ENCODE measurements at places on chromosomes 16 and 17.
A peak's percentile ranks its signal among the peaks of the same experiment; 100 is the strongest.

DNA sequence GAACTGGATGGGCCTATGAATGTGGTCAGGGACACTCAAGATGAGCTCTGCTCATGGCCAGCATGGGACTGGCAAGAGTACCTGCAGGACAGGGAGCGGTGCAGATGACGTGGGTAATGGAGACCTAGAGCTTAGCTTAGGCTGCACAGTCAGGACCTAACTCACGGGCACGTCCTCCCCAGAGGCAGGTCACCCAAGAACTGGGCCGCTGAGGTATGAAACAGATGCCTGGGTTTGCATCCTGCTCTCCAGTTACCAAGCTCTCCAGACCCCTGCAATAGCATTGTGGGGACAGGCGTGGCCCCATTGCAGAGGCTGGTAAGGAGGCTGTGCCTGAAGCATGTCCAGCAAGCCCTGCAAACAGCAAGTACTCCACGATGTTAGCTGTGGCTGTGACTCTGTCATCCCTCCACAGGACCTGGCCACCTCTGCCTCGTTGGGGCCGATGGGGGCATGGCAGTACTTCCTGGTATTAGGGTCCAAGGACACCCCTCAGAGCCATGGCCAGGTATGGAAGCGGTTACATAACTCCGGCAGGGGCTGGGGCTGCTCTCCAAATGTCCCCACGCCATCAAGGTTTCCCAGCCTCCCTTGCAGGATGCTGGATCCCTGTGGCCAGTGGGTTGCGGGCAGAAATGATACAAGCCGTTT lies 37.5 kb upstream of the RBFOX3 start:
- no peak overlapping the region for H3K27ac ChIP-seq
- no peak for DNase-seq
- H3K4me1 ChIP-seq = no peaks in the 10 kb centered on the region
- no peak overlapping the region for H3K4me3 ChIP-seq
- peaks cover 2% of the 10 kb centered on the region for H3K36me3 ChIP-seq

- no peak overlapping the region for H3K27ac ChIP-seq
- no peak overlapping the region for H3K4me3 ChIP-seq
- H3K27me3 ChIP-seq = peaks cover under 1% of the 10 kb centered on the region
- DNase-seq = no peak
- H3K36me3 ChIP-seq = no peaks in the 10 kb centered on the region
Measured at GRCh38 chr16:74216319-74216718, 80.3 kb upstream of the PSMD7 start.

DNA sequence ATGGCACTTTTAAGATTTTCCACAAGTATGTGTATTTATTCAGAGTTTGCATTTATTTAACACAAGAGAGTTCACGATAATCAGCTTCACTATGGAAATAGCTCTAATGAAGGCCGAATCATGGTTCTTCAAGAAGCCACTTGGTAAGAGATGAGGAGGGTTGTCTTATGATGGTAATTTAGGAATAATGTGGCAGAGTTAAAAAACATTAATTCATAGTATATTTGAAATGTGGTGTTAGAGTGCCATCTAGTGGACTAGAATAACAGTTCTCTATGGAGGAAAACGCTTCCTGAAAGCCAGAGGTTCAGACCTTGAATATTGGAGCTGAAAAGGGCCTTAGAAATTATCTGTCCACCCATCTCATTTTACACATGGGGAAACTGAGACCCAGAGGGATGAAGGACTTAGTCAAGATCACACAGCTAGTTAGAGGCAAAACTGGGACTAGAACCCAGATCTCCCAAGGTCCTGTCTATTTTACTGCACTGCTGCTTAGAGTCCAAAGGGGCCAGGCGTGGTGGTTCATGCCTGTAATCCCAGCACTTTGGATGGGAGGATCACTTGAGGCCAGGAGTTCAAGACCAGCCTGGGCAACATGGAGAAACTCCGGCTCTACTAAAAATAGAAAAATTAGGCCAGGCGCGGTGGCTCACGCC lies 33.8 kb upstream of the KPNB1 start:
- DNase-seq = no peak
- no peak overlapping the region for H3K27ac ChIP-seq
- no peaks in the 10 kb centered on the region for H3K27me3 ChIP-seq

DNA sequence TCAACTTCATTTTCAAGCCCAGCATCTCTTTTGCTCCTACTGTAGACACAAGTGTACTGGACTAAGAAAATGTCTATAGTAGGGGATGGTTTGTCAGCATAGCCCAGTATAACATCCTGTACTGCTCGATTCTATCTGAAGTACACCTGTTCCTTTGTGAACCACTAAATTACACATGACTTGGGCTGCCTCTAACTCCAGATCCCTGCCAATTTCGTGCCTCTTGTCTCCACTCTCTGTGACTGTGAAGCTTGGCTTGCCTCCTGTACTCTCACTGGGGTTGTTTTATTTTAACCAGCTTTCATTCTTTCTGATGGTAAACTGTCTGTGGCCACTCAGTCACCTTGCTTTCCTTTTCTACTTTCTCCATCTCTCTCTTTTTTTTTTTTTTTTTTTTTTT lies 24.5 kb downstream of the GFOD2 start:
- H3K36me3 ChIP-seq = peaks cover 14% of the 10 kb centered on the region
- peaks cover 20% of the 10 kb centered on the region for H3K4me1 ChIP-seq
- no peak overlapping the region for H3K27ac ChIP-seq
- no peaks in the 10 kb centered on the region for H3K27me3 ChIP-seq
- H3K4me3 ChIP-seq = no peak overlapping the region

GRCh38 chr16:30844671-30845449 lies 49.0 kb downstream of the BCL7C start:
- H3K36me3 ChIP-seq = no peaks in the 10 kb centered on the region
- H3K4me1 ChIP-seq = peaks cover 11% of the 10 kb centered on the region
- no peaks in the 10 kb centered on the region for H3K27me3 ChIP-seq
- H3K4me3 ChIP-seq = peak overlapping the region; percentile 65
- DNase-seq = peak; percentile 31

DNA sequence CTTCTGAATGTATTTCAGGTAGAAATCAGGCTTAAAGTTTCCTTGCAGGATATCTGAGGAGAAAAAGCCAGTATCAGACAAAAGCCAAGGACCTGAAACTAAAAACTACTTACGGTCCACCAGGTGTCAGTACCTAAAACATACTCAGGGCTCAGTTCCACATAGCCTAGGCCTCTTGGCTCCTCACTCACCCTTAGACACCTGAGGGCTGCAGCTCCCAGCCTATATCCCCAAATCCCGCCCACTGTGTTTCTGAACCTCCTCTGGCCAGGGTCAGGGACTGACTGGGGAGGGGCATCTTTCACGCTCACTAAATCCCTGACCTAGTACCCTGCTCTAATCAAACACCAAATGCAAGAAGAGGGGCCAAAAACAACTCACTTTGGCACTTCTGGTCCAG lies 8.8 kb upstream of the ROGDI start:
- no peak overlapping the region for H3K4me3 ChIP-seq
- no peaks in the 10 kb centered on the region for H3K27me3 ChIP-seq
- H3K4me1 ChIP-seq = no peaks in the 10 kb centered on the region
- no peak overlapping the region for H3K27ac ChIP-seq

GRCh38 chr16:61413021-61413420 lies 623.2 kb downstream of the CDH8 start:
- H3K27me3 ChIP-seq = no peaks in the 10 kb centered on the region
- no peak overlapping the region for H3K27ac ChIP-seq
- H3K36me3 ChIP-seq = no peaks in the 10 kb centered on the region
- no peak overlapping the region for H3K4me3 ChIP-seq
- H3K4me1 ChIP-seq = no peaks in the 10 kb centered on the region

DNA sequence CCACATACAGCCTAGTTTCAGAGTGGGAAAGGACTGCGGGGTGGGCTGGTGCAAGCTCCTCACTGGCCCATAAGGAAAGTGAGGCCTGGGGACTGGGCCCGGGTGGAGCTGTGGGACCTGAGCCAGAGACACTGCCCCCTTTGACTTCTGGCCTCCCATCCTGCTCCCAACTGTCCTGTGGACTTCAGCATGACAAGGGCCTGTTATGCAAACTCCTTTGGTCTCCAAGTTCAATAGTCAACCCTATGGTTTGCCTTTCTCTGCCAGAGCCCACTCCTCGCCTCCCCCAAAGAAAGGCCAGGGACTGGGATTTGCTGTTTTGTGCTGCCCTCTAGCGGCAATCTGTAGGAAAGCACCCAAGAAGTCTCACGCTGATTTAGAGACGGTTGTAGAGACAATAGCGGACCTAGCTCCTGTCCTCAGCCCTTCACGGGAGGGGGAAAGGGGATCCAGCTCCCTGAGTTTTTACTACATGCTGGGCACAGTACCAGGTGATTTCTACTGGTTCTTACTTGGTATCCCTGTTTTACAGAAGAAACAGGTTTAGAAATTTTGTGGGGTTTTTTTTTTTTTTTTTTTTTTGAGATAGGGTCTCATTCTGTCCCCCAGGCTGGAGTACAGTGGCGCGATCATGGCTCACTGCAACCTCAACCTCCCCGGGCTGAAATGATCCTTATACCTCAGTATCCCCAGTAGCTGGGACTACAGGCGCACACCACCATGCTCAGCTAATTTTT lies 1.2 kb upstream of the TLCD3B start:
- H3K4me3 ChIP-seq = no peak overlapping the region
- DNase-seq = no peak
- no peaks in the 10 kb centered on the region for H3K36me3 ChIP-seq
- H3K27ac ChIP-seq = no peak overlapping the region
- peaks cover 8% of the 10 kb centered on the region for H3K4me1 ChIP-seq

GRCh38 chr16:23516366-23517137 lies 6.3 kb upstream of the GGA2 start:
- peak; percentile 44 for DNase-seq
- peaks cover 65% of the 10 kb centered on the region for H3K4me1 ChIP-seq

DNA sequence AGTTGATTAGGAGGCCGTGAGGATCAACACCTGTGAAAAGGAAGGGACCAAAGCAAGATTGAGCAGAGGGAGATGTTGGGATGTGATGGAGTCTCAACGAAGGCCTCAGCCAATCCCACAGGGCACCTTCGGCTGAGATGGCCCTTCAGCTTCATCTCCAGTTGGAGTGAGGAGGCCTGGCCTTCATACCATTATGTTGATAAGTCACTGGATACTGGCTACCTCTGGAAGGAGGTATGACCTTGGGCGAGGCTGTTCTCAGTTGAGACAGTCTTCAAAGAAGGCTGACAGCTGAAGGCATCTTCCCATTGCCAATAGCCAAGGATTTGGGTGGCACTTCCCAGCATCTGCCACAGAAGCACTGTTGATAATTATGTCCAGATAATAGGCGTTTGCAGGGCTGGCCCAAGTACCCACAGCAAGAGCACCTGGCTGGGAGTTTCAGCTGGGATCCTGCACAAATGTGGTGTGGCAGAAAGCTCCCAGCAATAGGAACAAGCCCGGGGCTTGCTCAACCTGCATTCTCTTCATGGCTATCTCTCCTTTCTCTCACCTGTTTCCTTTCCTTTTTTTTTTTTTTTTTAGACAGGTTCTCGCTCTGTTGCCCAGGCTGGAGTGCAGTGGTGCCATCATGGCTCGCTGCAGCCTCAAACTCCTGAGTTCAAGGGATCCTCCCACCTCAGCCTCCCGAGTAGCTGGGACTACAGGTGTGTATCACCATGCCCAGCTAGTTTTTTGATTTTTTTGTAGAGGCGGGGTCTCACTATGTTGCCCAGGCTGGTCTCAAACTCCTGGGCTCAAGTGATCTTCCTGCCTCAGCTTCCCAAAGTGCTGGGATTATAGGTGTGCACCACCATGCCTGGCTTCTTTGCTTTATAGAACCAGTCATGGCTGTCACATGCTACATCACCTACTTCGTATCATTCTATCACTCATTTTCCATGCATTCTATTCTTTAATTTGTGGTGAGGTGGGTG lies 18.2 kb upstream of the MAP3K14 start:
- peaks cover 35% of the 10 kb centered on the region for H3K4me1 ChIP-seq
- no peak overlapping the region for H3K4me3 ChIP-seq
- peak overlapping the region; percentile 20 for H3K27ac ChIP-seq
- DNase-seq = peak; percentile 11

GRCh38 chr16:75143941-75144340 lies 4.4 kb upstream of the ZFP1 start:
- H3K27ac ChIP-seq = no peak overlapping the region
- peaks cover under 1% of the 10 kb centered on the region for H3K4me1 ChIP-seq
- peaks cover under 1% of the 10 kb centered on the region for H3K36me3 ChIP-seq
- H3K27me3 ChIP-seq = peaks cover 5% of the 10 kb centered on the region
- no peak for DNase-seq
- no peak overlapping the region for H3K4me3 ChIP-seq

- no peak for DNase-seq
- no peak overlapping the region for H3K4me3 ChIP-seq
- H3K27ac ChIP-seq = no peak overlapping the region
- no peaks in the 10 kb centered on the region for H3K36me3 ChIP-seq
- no peaks in the 10 kb centered on the region for H3K4me1 ChIP-seq
Measured at GRCh38 chr17:10211666-10212065, 13.3 kb upstream of the GAS7 start.

- peaks cover 33% of the 10 kb centered on the region for H3K36me3 ChIP-seq
- peak overlapping the region; percentile 96 for H3K27ac ChIP-seq
- H3K27me3 ChIP-seq = no peaks in the 10 kb centered on the region
- peaks cover 98% of the 10 kb centered on the region for H3K4me1 ChIP-seq
- DNase-seq = no peak
Measured at GRCh38 chr16:81816351-81816750, 37.3 kb downstream of the PLCG2 start.

- H3K27ac ChIP-seq = no peak overlapping the region
- no peaks in the 10 kb centered on the region for H3K36me3 ChIP-seq
- H3K4me3 ChIP-seq = no peak overlapping the region
- no peaks in the 10 kb centered on the region for H3K4me1 ChIP-seq
- no peak for DNase-seq
- H3K27me3 ChIP-seq = peaks cover 27% of the 10 kb centered on the region
Measured at GRCh38 chr17:51354936-51355335, 94.6 kb downstream of the UTP18 start.

DNA sequence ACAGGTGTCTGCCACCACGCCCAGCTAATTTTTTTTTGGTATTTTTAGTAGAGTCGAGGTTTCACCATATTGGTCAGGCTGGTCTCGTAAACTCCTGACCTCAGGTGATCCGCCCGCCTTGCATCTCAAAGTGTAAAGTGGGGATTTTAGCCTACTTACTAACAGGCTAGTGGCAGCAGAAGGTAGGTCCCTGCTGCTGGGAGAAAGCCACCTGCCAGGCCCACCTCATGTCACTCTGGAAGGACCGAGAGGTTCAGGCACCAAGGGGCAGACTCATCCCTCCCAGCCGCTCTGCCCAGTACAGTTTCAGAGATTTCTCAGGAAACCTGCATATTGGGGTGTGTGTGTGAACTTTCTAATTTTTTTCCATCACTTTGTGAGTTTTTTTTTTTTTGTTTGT lies 2.1 kb upstream of the RCVRN start:
- H3K27ac ChIP-seq = no peak overlapping the region
- no peaks in the 10 kb centered on the region for H3K4me1 ChIP-seq
- peaks cover 5% of the 10 kb centered on the region for H3K27me3 ChIP-seq
- H3K4me3 ChIP-seq = no peak overlapping the region

GRCh38 chr17:66830451-66830850 lies 4.5 kb upstream of the CACNG5 start:
- DNase-seq = no peak
- peaks cover 46% of the 10 kb centered on the region for H3K27me3 ChIP-seq
- peaks cover 3% of the 10 kb centered on the region for H3K4me1 ChIP-seq
- H3K27ac ChIP-seq = no peak overlapping the region
- no peak overlapping the region for H3K4me3 ChIP-seq
- no peaks in the 10 kb centered on the region for H3K36me3 ChIP-seq

All from activated B cell treated with CpG ODN at 0.5 μM for 24 hours (primary cell).